ENCODE measurements at places on chromosomes 1 and 21.

DNA sequence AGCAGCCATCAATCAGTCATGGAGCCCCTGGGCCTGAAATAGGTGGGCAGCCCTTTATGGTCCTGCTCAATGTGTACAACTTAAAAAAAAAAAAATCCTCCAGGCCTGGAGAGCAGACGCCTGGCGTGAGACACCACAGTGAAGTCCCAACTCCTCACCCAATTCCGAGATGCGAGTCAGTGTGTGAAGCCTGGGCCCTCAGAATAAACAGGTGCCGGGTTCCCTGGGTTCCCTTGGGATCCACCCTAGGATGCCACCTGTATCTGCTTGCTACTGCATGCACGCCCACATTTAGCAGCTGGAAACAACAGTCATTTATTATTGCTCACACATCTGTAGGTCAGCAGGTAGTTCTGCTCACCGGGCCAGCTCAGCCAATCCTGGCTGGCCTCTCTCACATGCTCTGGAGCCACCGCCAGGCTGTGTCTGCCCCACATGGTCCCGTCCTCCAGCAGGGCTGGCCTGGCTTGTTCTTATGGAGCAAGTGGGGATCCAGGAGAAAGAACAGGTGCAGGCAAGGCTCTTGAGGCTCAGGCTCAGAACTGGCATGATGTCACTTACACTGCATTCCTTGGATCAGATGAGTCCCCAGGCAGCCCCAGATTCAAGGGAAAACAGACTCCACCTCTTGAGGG is 172.7 kb downstream of the NPHP4 start:
- DNase-seq: no peak

- no peak for DNase-seq
Measured at GRCh38 chr1:40824591-40825434, 37.4 kb downstream of the CITED4 start.

GRCh38 chr1:205600085-205600484 is 31.7 kb downstream of the ELK4 start:
- DNase-seq: no peak

- DNase-seq: peak; percentile 46
Measured at GRCh38 chr21:27047658-27048314, 80.9 kb upstream of the ADAMTS5 start.

DNA sequence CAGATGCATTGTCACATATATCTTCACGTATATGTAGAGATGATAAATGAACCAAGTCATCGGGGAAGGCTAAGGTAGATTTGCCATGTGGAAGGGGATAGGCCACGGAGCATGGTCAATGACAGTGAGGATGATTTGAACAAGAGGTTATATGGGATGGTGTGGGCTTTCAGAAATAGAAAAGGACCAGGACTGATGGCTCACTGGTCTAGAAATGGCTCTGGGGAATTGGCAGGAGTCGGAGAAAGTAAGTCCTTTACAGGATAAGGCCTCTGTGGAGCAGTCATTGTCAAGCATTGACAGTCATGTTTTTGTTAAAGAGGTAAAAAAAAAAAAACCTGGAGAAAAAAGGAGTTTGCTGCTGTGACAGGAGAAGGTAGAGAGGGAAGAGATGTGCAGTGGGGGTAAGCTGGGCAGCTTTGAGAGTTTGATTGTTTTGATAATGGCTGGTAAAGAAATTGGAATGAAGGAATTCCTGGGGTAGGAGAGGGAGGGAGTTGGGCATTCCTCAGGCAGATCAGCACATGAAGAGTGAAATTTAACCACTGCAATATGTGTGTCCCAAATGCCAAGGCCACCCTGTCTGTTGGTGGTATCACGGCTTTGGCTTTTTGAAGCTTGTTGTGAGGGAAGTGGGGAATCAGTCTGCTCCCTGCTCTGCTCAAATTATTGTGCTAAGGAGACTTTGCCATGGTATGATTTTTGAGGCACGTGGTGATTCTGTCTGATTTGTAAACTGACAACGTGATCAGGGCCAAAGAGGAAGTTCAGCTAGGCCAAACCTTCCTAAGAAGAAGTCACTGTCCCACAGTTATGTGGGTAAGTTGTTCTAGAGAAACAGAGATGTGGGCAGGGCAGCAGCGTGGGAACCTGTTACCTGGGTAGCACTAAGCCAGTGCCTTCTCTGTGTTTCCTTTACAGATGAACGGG is 26.0 kb downstream of the MACF1 start:
- no peak for DNase-seq

- DNase-seq: no peak
Measured at GRCh38 chr1:11330411-11330810, 57.4 kb downstream of the UBIAD1 start.

Data from NCI-H226 (cell line).